Cortex of kidney (tissue), 1 donor: ENCODE measurements at places on chromosomes 4 and X.

DNA sequence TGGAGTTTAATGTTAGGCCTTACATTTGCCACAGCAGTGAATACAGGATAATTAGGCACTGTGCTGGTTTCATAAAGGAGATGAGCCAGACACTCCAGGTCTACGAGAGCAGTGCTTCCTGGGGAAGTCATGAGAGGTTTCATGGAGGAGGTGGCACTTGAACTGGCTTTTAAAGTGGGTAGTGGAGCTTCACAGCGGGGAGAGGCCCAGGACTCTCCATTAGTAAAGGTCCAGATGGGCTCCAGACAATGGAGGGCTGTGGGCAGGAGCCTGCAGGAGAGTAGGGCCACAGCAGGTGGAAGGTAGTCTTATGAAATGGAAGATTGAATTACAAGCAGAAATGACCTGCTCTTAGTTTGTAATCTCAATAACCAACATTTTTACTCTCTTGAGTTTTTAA, 29.0 kb downstream of the CLDN22 start:
- no peak for DNase-seq

- DNase-seq = no peak
These were observed 140.3 kb upstream of the SMAD1 start for GRCh38 chr4:145341381-145341780.

- no peak for DNase-seq
These were observed 8.1 kb downstream of the SCARB2 start for GRCh38 chr4:76205476-76205875.

DNA sequence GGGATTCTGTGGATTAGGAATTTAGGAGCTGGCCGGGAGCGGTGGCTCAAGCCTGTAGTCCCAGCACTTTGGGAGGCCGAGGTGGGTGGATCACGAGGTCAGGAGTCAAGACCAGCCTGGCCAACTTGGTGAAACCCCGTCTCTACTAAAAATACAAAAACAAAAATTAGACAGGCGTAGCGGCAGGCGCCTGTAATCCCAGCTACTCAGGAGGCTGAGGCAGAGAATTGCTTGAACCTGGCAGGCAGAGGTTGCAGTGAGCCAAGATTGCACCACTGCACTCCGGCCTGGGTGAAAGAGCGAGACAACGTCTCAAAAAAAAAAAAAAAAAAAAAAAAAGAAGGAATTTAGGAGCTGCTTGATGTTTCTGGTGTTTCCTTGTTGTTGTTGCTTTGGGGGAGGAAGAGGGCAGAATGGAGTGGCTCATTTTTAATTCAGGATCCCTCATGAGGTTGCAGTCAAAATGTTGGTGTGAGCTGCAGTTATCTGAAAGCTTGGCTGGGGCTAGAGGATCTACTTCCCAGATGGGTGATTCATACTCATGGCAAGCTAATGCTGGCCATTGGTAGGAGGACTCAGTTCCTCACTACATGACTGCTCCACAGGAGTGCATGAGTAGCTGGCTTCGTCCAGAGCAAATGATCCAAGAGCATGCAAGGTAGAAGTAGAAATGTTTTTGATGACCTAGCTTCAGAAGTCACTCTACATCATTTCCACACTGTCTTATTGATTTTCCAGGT, 26.5 kb upstream of the JADE1 start:
- no peak for DNase-seq

DNA sequence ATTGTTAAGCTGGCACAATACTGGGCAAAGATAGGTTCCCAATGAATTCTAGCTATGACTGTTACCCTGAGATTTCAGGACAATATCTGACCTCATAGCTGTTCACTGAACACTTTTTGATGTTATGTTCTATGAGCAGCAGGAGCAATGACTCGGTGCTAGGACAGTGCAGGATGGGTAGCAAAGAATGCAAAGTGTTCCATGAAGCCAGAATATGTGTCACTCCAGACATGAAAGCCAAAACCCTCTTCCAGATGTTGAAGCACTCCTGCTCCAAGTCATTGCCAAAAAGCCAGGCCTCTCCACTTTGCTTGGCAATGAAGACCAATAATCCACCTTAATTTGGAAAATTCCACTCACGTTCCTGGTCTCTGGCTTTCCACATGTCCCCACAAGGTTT, 300.9 kb upstream of the CPEB2 start:
- no peak for DNase-seq

GRCh38 chrX:115533485-115533884, 27.5 kb upstream of the PLS3 start:
- DNase-seq = no peak

- no peak for DNase-seq
These were observed 73.1 kb downstream of the SPRY1 start for GRCh38 chr4:123469696-123470095.

GRCh38 chr4:152545088-152545487, 9.2 kb upstream of the FBXW7 start:
- DNase-seq = no peak

- DNase-seq = no peak
These were observed 405.2 kb downstream of the PPARGC1A start for GRCh38 chr4:23484689-23485088.

- no peak for DNase-seq
These were observed 71.4 kb downstream of the RTL5 start for GRCh38 chrX:72060196-72060920.

- DNase-seq = no peak
These were observed 213.8 kb upstream of the RADX start for GRCh38 chrX:106397788-106398538.

DNA sequence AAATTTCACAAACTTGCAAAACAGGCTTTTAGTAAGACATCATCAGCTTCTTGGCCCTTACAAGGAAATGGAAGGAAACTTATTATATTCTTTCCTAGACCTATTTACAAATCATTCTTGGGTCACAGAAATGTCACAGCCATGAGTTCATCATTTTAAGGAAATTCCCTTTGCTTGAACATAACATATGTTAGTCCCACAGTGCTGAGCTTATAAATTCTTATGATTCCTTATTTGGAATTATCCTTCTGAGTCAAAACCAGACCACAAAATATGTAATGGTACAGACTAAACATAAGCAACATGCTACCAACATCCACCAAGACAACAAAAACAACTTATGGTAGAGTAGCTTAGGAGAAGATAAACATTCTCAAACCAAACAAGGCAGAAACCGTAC, 236.9 kb upstream of the CTSO start:
- no peak for DNase-seq

DNA sequence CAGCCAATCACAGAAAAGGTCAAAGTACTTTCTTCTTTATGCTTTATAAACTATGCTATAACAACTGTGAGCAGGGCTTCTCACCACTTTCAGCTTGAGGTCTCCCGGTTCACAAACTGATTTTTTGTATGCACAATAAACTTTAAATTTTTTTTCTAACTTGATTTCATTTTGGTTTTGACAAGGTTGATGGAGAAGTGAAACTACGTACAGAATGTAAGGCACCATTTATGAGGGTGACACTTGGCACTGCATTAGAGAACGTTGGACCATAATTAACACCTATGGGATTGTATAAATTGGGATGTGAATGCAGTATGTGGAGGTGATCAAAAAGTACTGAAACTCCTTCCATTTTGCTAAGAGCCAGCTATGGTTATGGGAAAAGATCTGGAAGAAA, 857.9 kb upstream of the HTR2C start:
- DNase-seq = no peak

DNA sequence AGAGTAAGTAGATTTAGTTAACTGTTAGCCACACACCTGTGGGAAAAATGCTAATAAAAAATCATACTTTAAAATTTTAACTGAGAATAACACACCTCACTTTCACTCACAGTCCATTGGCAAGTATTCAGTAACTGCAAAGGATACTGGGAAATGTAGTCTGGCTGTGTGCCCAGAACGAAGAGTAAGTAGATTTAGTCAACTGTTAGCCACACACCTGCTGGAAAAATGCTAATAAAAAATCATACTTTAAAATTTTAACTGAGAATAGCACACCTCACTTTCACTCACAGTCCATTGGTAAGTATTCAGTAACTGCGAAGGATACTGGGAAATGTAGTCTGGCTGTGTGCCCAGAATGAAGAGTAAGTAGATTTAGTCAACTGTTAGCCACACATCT, 178.4 kb upstream of the NWD2 start:
- no peak for DNase-seq

GRCh38 chr4:152929888-152930287, 6.2 kb upstream of the FHDC1 start:
- DNase-seq = no peak

- DNase-seq = no peak
These were observed 3.1 kb upstream of the BCORL1 start for GRCh38 chrX:129979207-129979920.

DNA sequence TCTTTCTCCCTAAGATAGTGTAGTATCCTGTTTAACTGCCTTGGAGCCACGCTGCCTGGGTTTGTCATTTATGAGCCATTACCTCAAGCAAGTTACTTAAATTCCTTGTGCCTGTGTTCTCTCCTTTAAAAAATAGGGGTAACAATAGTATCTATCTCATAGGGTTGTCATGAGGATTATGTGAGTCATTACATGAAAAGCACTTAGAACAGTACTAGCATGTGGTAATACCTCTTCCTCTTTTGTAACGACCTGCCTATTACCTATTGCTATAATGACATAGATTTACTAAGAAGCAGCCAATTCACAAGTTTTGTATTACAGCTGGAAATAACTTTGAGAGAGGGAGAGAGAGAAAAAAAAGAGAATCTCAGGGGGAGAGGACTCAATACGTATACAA, 834.7 kb downstream of the RAPGEF2 start:
- no peak for DNase-seq

GRCh38 chrX:15913146-15913545, 58.5 kb upstream of the AP1S2 start:
- no peak for DNase-seq

DNA sequence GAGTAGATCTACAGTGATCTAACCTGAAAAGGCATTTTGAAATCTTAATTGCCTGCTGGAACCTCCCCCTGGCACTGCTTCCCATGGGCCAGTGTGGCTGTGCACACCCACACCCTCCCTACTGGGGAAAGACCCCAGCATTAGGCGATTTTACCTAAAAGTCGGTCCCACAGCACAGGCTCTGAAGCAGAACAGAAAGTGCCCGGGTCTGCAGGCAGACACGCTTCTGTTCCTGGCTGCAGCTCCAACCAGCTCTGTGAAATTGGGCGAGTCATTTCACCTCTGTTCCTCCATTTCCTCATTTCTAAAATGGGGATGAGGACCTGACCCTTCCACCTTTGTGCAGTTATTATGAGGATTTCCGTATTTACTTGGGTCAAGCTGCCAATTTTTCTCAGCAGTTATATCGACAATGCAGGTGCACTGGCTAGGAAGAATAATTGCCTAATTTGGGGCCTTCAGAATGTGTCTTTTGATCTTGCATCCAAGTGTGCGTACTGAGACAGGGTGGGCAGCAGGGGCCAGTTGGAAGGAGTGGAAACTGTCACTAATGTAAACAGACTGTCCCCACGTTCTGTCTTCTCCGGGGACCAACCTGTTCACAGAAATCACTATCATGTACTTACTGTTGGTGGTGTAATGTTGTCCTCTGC, 7.1 kb downstream of the KLF3 start:
- no peak for DNase-seq

DNA sequence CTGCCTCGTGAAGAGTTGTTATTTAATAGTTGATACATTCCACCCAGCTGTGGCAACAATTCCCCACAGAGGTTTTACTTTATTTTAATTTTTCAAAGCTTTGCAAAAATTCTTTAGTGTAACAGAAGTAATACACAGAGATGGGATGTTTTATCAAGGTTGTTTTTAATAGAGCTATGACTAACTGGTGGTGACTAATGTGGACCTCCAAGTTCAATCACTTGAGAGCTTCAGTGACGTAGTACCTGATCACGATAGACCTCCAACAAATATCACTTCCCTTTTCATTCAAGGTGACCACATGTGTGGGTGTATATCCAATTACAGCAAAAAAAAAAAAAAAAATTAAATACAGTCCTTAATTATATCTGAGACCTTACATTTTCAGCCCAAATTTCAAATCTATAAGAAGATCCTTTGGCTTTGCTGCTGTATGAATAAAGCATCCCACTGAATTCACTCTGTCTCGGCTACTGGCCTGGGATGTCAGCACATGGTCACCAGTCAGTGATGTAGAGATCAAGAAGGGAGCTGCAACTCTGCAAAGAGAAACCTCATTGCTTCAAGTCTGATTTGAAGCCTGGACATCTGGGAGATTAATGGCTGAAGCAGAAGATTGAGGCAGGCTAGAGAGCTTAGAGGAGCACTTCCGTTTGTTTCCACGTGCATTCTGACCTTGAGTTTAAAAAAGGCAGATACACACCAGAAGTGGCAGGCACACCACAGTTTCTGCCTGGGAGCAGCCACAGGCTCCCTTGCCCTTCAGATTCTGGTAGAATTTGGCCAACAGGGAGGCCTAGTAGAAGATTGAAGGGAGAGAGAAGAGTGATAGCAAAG, 345.9 kb upstream of the NOCT start:
- DNase-seq = no peak

DNA sequence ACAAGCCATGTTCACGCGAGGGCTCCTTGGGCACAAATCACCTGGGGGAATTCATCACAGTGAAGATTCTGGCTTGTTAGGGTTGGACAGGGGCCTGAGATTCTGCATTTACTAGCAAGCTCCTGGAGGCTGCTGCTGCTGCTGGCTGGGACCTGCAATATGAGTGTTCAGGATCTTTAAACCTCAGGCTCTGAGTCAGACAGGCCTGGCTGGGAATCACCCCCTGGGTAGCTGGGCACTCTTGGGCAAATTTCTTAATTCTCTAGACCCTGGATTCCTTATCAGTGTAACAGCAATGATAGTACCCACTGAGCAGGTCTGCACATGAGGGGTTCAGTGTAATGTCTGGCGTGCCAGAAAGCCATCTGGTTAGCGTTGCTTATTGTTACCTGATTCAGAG, 101.5 kb downstream of the DHX15 start:
- no peak for DNase-seq

GRCh38 chrX:16060252-16060651, 63.1 kb upstream of the GRPR start:
- DNase-seq = no peak

DNA sequence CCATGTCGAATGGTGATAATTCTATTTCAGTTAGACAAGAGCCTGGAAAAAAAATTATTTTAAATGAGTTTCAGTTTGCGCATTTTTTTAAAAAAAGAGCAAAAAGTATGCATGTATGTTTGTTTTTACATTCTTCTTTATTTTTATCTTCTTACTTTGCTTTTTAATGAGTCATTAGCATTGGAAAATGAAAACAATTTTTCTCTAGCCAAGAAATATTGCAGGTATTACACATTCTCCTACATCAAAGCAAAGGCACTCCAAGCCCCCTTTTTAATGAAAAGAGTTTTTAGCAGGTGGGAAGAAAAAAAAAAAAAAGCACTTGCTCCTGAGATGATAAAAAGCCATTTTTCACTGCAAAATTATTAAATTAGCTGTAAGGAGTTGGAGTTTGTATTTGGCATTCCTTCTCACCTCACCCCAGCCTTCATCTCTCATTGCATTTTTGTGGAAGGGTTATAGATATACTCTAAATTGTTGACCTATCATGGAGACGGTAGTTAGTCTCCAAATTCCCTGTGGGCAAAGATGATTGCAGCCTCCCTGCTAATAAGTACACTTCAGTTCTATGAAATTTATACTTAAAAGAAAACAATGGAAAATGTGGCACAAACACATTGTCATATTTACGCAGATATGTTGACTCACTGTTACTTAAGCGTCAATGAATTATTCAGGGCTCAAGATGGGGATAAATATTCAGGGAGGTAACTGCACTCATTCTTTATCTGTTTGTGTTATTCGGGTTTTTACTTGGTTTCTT, 43.8 kb downstream of the PALLD start:
- DNase-seq = no peak
